EL (cell line): ENCODE measurements at places on chromosomes 13 and 19.

DNA sequence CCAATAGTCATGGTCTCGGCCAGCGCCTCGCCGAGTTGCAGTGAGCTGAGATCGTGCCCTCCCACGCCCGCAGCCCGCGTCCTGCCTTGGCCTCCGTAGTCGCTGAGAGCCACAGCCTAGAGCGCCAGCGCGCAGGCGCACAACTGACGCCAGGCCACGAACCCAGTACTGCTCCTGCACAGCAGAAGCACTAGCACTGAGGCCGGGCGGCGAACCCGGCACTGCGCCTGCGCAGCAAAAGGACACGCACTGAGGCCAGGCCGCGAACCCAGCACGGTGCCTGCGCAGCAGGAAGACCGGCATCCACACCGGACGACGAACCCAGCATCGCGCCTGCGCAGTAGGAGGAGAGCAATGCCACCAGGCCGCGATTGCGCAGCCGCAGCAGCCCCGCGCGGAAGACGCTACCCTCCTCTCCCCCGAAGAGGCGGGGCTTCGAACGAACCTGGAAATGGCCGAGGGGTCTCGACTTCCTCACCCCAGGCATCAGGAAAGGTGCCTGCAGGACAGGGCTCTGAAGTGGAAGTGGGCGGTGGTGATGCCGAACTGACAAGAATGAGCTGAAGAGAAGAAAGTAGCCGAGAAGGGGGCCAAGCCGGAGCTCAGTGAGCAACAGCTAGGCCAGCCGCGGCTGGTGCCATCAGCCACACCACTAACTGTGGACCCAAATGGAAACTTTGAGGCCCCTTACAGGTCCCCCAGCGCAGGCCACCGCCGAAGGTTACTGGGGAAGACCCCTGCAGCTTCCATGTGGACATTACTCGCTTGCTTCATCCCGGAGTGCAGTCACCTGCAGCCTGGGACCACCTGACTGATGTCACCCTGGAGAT, 7.5 kb downstream of the F10 start:
- no peak for DNase-seq

- DNase-seq: no peak
Measured at GRCh38 chr19:48158210-48158790, 11.8 kb downstream of the LIG1 start.

- no peak for DNase-seq
Measured at GRCh38 chr13:113147206-113147605, 11.2 kb upstream of the PROZ start.

DNA sequence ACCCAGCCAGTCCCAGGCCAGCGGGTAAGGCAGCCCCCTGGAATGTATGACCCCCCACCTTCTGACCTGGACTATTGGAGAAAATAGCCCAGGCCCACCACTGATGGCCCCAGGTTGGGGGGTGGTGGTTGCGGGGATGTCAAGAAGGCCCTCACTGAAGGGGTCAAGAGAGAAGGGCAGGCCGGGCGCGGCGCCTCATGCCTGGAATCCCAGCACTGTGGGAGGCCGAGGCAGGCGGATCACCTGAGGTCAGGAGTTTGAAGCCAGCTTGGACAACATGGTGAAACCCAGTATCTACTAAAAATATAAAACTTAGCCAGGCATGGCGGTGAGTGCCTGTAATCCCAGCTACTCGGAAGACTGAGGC, 1.5 kb upstream of the ADAMTSL5 start:
- no peak for DNase-seq

- no peak for DNase-seq
Measured at GRCh38 chr19:28359431-28360414, 853.2 kb downstream of the UQCRFS1 start.

GRCh38 chr13:50521006-50521830, 322.3 kb downstream of the DLEU7 start:
- no peak for DNase-seq

DNA sequence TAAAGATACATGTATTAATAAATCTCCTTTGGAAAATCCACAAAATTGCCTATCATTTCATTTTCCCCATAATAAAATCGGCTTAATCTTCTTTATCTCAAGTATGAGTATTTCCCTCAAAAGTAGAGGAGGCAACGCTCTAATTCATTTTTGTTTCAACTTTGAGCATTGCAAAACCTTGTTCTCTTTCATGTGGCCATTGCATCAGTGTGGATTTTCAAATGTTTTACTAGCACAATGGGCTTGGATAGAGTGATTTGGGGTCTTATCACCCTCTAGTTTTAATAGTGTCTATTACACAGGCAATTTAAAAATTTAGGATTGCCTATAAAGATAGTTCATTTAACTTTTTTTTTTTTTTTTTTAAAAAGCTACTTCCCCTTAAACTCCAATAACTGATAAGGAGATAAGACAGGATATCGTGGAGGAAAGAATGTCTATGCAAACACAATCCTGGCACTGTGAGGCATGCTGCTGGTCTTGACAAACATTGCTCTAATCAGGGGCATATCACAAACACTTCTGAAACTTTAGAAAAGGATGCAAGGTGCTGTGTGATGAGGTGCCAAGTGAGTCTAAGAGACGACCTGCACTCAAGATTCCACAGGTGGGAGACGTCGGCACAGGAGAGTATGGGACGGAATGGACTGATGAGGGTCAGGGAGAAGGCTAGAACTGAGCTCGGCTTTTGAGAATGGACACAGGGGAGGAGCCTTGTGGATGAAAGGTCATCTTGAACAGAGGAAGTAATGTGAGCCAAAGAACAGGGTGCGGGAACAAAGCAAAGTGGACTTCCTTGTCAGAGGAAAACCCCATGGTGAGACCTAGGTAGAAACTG, 199.7 kb downstream of the IRS2 start:
- DNase-seq: no peak

DNA sequence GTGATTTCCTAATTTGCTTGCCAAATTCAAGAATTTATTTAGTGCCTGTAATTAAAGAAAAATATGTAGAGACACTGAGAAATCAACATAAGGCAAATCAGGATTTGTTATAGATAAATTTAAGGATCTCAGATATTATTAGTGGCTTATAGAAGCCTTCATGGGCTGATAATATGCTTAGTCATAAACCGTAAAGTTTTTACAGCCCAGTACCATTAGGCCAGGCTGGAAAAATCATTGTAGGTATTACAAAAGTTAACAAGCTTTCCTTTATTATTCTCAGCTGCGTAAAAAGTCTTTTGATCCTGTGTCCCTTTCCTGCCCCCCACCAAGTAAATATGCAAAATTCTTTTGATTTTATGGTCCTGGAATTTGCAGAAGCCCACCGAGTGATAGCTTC, 58.2 kb downstream of the SLITRK6 start:
- no peak for DNase-seq

DNA sequence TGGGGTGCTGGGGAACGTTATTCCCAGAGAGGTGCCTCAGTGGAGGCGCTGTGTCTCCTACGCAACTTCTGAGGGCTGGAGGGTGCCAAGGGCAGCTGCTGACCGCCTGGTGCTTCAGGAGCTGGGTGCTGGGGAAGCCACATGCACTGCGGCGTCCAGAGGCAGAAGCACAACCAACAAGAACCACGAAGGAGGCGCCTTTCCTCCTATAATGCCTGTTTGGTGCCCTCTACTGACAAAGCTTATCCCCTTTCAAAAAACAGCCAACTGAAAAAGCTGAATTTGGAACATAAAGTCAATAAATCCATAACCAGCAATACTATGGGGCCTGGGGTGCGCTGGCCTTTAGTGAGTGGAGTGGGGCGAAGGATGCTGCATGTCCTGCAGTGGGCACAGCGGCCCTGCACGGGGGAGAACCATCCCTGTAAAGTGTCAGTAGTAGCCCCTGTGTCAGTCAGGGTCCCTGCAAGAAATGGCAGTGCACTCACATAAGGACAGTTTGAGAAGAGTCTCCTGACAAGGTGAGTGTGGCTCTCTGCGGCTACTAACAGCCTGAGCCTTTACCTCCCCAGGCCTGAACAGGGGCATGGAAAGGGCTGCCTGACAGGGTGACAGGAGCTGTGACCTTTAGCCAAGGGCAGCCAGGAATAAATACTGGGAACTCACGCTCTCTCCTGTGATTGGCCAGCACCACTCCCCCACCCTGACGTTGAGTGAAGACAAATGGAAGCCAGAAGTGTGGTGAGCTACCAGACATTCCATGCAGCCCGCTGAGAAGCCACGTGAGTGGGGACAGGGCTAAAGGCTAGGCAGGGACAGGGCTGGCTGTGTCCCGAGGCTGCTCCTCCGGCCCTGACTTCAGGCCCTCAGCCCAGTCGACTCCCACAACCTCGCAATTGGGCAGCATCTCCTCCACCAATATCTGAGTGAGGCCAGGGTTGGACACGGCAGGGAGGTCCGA, 4.5 kb upstream of the B3GNT8 start:
- peak; percentile 25 for DNase-seq

GRCh38 chr13:106522898-106523525, 12.4 kb downstream of the EFNB2 start:
- DNase-seq: no peak

GRCh38 chr13:43239275-43239840, 216.0 kb downstream of the DNAJC15 start:
- DNase-seq: peak; percentile 40
